ENCODE measurements at places on chromosomes 7 and 10.

- DNase-seq = no peak
These were observed 86.9 kb upstream of the KCND2 start for GRCh38 chr7:120185940-120186682.

DNA sequence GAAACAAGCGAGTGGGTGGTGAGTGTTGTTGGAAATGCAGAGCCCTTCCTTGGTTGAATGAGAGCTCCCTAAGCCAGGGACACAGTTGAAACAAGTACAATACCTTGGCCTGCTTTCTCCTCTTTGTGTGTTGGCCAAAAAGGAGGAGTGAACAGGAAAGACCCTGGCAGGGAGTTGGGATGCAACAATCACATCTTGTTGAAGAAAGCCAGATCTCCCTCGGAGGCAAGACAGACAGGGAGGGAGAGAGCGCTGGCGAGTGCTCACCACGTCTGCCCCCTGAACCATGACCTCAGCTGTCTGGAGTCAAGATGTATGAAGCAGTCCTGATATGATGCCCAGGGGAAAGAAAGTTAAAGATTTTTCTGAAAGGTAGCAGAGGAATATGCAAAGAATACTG lies 66.8 kb downstream of the ADAM12 start:
- no peak for DNase-seq

- no peak for DNase-seq
These were observed 95.1 kb downstream of the USP6NL start for GRCh38 chr10:11516431-11516746.

GRCh38 chr10:31697271-31698180 lies 231.1 kb downstream of the ARHGAP12 start:
- DNase-seq = no peak

GRCh38 chr7:69780379-69780778 lies 182.1 kb downstream of the AUTS2 start:
- peak; percentile 70 for DNase-seq

DNA sequence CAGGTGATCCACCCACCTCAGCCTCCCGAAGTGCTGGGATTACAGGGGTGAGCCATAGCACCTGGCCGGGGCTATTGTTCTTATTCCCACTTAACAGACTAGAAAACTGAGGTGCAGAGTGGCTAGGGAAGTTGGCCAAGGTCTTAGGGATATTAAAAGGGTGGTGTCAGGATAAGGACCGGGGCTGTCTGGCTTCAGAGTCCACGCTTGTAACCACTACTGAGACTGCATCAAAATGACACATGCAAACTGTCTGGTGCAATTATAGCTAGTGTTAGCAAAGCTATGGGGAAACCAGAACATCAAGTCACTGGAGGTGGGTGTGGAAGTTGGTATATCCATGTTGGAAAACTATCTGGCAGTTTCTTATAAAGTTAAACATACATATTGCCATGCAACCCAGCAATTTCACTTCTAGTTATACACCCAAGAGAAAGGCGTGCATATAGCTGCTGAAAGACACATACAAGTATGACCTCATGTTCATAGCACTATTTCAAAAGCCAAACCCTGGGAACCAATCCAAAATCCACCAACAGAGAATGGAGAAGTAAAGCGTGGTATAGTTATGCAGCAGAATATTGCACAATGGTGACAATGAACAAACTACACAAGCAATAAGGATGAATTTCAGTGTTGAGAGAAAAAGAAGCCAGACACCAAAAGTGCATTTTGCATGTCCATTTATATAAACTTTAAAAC lies 33.9 kb upstream of the EEPD1 start:
- no peak for DNase-seq

GRCh38 chr7:135493362-135493761 lies 16.5 kb downstream of the CNOT4 start:
- DNase-seq = no peak

- no peak for DNase-seq
These were observed 9.1 kb downstream of the COMTD1 start for GRCh38 chr10:75226656-75227055.

GRCh38 chr7:34162677-34163076 lies 257.3 kb downstream of the BMPER start:
- DNase-seq = no peak

DNA sequence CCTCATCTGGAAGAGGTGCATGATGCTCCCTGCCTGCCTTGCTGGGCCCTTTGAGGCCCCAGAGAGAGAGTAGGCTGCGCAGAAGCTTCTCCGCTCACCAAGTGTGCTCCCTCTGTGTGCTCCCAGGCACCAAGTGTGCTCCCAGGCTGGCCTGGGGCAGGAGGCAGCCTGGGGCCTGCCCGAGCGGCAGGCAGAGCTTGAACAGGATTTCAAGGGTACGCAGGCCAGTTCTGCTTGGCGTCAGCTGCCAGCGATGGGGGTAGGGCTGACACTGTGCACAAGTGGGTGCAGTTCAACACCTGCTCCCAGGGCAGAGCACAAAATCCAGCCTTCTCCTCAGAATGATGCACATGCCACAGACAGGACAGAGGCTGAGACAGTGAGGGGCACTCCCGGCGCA lies 119.7 kb downstream of the FAM53B start:
- no peak for DNase-seq

DNA sequence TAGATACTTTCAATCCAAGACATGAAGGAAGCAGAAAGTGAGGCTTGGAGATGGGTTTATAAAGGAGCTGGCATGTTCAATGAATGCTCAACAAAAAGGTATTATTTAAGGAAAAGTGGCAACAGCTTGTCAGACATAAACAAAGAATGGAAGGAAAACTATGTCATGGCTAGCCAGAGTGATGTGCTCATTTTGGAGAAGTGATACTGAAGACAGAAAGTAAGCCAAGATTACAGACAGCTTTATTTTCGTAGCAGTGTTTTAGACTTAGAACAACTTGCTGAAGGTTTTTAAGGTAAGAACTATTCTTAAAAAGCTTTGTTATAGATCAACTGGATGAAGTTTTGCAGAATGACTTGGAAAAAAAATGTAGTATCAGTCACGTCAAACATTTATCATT lies 160.5 kb upstream of the FERD3L start:
- no peak for DNase-seq

GRCh38 chr7:91164506-91164905 lies 99.7 kb upstream of the FZD1 start:
- no peak for DNase-seq

GRCh38 chr7:101582971-101583370 lies 46.1 kb downstream of the MYL10 start:
- DNase-seq = no peak

DNA sequence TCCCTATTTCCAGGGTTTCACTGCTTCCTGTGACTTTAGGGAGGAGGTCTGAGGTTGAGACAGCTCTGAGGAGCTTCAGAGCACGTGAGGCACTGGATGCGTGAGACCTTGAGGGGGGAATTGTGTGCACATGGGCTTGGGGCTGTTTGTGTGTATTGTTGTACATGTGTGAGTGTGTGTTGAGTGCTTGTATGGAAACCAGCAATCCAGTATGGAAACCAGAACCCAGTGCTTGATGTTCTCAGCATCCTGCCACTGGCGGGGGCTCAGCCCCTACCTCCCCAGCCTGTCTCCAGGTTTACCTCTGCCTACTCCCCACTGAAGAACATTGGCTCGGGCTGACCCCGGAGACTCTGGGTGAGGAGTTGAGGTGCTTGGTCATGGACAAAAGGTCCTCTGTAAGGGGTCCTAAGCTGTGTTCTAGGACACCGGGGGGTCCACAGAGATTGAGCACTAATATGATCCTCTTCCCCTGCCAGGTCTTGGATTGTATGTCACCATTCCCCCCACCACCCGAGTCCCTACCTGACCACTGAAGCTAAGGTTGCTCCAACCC lies 20.8 kb downstream of the SFTPD start:
- no peak for DNase-seq

DNA sequence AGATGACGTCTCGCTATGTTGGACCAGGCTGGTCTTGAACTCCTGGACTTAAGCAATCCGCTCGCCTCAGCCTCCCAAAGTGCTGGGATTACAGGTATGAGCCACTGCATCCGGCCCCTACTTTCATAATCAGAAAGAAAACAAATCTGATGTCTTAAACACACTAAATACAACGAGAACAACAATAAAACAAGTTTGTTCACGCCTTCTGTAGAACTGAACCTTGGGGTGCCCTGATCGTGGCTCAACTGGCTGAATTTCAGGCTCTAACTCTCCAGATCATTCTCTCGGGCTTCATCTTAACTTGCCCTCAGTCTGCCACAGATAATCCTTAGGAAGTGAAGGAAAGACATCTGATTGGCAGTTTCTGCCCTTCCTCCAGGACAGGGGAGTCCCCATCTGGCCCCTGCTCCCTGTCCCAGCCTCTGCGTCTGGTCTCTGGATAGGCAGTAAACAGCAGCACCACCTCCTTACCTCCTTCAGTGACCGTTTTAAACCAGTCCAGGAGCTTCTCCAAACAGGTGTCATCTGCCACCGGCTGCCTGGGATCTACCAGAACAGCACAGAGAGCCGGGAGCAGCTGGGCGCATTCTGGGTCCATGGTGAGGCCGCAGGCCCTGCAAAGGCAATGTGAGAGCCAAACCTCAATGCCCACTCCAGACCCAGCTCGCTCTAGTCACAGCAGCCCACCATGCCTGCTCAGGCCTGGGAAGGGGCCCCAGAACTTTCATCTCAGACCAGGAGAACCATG lies 1.3 kb downstream of the BRAT1 start:
- no peak for DNase-seq

- DNase-seq = peak; percentile 12
These were observed at the start of the genes DYDC1 and DYDC2 for GRCh38 chr10:80356563-80356988. DYDC1 (minus strand) TSS chr10:80356755; CDS start chr10:80352601, 4,154 bp downstream. DYDC2 (plus strand) TSS chr10:80356781; CDS start chr10:80362444, 5,663 bp downstream.

DNA sequence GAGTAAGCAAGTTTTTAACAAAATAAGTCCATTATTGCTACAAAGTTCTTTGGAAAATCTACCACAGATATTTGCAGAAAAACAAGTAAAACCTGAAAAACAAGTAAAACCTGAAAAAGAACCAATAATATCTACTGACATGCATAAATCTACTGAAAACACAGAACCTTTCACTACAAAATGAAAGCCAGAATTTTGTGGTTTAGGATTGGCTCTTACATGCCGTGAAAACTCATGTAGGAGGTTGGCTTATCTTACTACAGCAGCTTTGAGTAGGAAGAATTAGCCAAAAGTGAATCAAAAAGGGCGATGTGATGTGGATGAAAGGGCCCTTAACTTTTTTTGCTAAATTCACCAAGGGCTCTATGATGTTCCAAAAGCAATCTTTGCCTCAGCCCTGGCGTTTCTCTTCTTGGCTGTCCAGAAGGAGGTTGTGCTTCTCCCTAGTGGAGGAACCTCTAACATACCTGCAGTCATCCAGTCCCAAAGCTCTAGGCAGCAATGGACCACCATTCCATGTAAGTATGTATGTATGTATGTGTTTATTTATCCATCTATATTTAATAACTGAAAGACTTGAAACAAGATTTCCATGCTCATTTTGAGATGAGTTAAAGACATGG lies 93.5 kb upstream of the ZNF804B start:
- peak; percentile 4 for DNase-seq

DNA sequence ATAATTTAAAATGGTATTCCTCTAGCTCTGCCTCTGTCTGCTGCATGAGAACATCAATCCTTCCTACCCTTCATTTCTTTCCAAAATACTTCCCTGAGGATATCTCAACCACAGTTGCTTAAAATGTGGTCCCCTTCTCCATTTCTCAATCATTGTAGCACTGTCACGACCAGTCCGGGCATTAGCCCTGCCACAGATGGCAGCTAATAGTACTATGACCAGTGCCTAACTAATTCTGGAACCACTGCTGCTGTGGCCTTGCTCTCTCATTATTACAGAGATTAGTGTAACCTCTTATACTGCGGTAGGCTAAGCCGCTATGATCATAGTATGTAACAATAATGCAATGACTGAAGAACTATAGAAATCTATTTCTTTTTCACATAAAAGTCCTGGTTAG lies 66.0 kb downstream of the REEP3 start:
- no peak for DNase-seq

DNA sequence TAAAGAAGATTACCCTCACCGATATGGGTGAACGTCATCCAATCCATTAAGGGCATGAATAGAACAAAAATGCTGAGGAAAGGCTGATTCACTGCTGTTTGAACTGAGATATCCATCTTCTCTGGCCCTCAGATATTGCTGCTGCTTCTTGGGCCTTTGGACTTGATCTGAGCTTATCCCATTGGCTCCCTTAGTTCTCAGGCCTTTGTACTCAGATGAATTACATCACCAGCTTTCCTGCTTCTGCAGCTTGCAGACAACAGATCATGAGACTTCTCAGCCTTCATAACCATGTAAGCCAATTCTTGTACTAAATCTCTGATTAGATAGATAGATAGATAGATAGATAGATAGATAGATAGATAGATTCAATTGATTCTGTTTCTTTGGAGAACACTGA lies 40.2 kb downstream of the CYCS start:
- DNase-seq = no peak

DNA sequence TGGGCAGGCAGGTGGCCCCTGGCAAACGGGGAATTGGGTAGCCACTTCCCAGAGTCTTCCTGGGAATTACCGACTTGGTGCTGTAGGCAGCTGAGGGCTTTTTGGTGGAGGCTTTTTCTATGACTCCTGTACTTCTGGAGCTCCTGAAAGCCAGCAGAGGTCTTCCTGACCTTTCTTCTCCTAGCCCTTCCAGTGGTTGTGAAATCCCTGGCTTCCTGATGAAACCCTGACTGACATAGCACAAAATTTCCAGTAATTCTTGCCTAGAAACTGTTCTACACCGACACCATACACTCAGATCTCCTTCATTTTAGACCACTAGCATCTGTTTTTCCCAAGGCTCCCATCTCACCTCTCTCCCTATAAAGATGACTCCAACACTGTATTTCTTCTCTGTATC lies 120.2 kb downstream of the STRA8 start:
- no peak for DNase-seq

DNA sequence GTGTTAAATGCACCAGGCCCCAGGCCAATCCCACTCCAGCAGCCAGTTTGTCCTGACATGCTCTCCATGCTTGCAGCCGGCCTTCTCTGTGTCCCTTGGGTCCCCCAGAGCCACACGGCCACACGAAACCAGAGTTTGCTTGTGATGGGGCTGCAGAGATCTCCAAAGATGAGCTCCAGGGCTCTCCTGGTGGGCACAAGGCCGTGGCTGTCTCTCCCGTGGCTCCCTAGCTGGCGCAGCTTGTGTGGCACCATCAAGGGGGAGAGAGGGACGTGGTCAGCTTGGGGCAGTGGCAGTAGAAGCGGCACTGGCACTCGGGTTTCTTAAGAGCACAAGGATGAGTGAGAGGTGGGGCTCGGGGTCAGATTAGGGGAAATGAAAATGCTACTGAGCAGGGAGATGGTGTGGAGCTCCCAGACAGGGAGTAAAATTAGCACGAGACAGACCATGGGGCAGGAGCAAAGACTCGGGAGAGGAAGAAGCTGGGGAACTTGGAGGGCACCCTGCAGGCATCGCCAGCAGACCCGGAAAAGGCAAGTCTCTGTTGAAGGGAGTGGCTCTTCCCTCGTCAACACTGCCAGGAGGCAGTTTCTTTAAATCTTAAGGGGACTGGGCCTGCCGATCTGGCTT lies 572.5 kb upstream of the FOXK1 start:
- no peak for DNase-seq

Data from NCI-H1048 (cell line).